ENCODE measurements at places on chromosomes 7 and 10.

DNA sequence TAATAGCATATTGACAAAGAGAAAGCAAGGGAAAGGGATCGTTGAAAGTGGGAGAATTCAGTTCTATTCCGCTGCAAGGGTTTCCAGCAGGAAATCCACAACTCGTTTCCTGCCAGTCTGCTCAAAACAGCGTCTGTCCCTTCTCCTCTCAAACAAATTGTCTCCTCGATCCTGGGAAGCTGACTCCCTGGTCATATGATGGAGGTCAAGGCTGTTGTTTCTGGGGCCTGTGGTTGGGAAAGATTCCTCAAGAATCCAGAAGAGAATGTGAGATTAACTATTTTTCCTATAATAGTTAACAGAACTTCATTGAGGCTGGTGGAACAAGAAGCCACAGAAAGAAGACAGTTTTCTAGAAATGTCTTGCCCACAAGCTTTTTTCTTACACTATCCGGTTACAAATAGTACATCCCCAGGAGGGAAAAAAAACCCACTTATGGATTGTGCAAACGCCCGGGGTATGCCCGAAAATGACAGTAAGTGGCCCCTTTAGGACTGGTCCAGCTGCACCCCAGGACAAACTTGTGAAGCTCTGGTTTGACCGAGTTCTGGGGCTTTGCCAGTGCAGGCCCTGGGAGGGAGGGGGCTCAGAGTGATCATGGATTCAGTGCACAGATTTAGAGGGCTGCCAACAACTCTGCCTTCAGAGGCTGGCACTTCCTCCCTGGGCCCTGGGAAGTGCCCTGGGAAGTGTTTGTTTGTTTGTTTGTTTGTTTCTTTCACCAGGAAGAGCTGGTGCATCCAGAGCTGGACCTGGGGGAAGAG lies 49.4 kb upstream of the CTBP2 start:
- DNase-seq: peak; percentile 40

- peak; percentile 66 for DNase-seq
These were observed 1.6 kb downstream of the AIFM2 start for GRCh38 chr10:70130878-70131559.

GRCh38 chr10:11437391-11438142 lies 173.9 kb downstream of the USP6NL start:
- no peak for DNase-seq

DNA sequence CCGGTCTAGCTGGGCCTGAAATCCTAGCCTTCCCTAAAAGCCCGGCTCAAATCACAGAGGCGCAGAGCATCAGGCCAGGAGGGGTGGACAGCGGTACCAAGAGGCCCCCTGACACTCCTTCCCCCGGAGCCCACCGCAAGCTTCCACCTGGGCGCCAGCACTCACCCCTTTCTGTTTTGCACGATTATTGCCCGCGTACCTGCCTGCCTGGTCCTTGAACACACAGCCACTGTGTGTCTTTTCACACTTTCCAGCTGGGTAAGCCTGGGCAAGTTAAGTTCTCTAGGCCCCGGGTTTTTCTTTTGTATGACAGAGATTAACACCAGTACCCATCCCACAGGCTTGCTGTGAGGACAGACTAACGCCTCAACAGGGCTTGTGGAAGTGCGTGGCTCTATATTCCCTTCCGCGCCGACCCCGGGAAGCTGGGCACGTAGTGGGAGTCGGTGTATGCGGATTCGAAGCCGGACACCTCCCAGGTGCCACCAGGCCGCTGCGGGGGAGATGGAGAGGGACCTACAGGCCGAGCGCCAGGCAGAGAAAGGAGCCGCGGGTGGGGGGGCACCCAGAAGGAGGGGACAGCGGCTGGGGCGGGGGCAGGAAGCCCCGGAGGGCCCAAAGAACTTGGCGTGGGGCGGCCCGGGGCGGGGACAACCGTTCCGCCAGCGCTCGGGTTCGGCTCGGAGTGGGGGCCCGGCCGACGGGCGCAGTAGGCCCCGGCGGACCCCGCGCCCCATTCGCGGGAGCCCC lies 792 bp downstream of the ZNF746 start:
- DNase-seq: peak; percentile 20

DNA sequence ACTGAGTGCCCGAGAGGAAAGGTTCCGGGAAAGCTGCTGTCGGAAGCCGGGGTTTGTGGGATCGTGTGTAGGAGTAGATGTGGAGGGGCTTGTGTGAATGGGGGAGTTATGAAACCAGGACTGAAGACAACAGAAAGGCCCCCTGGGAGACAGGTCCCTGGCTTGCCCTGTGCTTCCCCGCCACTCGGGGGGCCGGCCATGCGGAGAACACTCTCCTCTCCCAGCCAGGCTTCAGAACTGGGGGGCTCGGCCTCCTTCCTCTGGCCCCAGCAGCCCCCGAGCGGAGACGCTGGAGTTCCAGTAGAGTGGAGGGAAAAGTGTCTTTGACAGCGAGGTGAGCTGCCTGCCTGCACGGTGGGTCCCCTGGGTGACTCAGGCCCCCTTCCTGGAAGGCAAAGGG lies 185.0 kb downstream of the MGMT start:
- DNase-seq: no peak

DNA sequence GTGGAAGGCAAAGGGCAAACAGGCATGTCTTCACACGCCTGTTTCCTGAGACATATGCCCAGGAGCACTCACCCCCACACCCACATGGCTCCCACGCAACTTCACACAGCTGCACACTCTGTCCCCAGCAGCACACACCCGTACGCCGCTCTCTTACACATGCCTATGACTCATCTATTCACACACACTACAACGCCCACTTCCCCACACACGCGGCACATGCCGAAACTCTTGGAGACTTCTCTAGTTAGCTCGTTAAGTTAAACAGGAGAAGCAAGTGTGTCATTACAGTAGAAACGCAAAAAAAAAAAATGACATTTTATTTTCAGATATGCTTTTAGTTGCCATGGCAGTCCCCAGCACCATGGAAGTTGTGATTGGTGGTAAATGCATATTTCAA lies 6.7 kb downstream of the CALN1 start:
- DNase-seq: peak; percentile 31

DNA sequence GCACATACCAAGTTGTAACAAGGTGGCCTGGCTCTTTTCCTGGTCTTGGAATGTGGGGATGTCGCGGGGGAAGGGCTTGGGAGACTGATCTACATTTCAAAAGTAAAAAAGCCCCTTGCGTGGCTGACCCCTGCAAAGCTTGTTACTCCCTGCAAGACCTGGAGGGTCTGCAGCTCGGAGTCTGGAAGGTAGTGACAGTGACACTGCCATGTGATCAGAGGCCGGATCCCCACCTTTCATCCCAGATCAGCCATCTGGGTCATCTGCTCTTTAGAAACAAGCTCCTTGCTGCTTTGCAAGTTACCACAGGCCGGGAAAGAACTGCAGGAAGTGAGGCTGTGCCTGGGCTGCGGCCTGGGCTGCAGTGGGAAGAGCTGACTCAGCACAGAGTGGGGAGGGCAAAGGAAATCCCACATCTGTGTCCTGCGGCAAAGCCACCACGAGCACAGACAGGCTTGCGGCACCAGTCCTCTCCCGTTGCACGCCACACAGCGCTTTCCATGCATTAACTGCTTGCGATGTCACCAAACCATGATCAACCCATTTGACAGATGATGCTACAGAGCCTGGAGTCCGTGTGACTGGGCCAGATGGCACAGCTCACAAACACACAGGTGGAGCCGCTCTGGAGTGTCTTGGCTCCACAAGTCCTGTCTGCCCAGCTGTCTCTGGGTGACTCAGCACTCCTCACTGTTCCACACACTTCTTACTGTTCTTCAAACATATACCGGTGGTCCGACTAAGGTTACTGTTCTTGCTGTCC lies 97.7 kb downstream of the SH3PXD2A start:
- DNase-seq: peak; percentile 86

DNA sequence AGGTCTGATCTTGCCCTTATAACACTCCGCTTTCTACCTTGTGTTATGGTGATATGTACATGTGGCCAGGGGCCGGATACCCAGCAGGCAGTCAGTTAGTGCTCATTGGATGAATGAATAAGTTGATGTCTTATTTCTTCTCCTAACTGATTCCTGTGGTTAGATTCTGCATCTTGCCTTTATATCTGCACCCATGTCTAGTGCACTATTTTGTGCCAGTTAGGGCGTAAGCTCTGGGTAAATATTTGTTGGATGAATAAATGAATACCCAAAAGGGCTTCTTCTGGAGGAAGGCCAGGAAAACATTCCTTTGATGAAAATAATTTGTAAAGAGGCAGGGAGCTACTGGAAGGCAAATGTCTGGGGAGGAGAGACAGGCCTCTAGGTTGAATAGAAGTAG lies 148.2 kb downstream of the CHN2 start:
- peak; percentile 32 for DNase-seq

GRCh38 chr10:69633673-69634635 lies 3.9 kb downstream of the FAM241B start:
- DNase-seq: no peak

- DNase-seq: peak; percentile 83
These were observed 82.6 kb downstream of the DNMBP start for GRCh38 chr10:99926925-99927720.

DNA sequence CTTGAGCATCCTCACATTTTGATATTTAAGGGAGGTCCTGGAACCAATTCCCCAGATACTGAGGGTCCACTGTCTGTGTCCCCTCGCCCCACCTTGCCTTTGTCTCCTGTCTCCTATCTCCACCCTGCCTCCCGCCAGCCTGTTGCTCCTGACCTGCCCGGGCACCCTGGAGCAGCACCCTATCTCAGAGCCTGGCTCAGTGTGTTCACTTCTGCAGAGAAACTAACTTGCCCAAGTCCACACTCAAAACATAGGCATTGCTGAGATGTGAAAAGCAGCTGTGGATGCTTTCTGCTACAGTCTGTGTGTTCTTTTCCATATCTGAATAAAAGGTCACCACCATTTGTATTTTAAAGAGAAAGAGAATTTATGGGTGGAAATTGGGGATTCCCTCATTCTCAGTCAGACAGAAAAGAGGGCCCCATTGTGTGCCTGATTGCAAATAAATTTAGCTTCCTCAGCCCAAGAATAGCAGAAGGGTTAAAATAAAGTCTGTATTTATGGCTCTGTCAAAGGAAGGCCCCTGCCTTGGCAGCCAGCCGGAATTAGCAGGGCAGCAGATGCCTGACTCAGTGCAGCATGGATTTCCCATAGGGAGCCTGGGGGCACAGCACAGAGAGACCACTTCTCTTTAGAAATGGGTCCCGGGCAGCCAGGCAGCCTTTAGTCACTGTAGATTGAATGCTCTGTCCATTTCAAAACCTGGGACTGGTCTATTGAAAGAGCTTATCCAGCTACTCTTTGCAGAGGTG lies 161.3 kb downstream of the EGFR start:
- DNase-seq: peak; percentile 36

GRCh38 chr7:21947946-21948345 lies 2.2 kb upstream of the CDCA7L start:
- DNase-seq: no peak

- DNase-seq: no peak
These were observed 11.2 kb downstream of the MNX1 start for GRCh38 chr7:156998988-156999957.

GRCh38 chr7:53110425-53110824 lies 75.0 kb downstream of the POM121L12 start:
- no peak for DNase-seq

DNA sequence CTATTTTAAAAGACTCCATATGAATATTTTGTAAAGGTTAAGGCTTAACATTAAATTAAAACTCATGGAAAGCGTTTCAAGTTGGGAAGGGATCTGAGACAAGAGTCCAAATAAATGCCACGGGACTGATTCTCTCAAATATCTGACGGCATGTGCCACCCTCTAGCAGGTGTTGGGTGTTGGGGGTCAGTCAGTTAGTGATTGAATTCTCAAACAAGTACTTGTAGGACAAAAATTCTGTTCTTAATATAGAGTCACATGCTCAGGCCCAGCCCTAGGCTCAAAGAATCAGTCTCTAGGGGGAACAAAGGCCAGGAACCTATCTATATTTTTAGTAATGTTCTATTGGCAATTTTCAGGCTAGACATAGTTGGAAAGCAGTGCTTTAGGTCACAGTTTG lies 39.1 kb downstream of the SGCE start:
- no peak for DNase-seq

GRCh38 chr10:101273330-101273729 lies 44.1 kb upstream of the LBX1 start:
- no peak for DNase-seq

GRCh38 chr7:36154255-36155212 lies 1.5 kb downstream of the EEPD1 start:
- DNase-seq: no peak

All from fibroblast of upper back skin (primary cell).